ENCODE measurements at places on chromosomes 11 and 22.

DNA sequence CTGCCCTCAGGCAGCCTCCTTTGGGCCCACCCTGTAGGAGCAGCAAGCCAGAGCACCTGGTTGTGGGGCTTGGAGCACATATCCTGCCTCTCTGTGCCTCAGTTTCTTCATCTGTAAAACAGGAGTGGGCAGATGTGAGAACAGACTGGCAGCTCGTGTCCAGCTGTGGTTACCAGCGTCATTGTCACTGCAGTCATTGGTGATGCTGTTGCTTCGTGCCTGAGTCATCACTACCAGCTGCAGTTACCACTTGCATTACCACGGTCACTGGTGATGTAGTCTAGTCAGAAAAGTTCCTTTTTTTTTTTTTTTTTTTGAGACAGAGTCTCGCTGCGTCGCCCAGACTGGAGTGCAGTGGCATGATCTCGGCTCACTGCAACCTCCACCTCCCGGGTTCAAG, 20.4 kb downstream of the RSPH14 start:
- no peak for DNase-seq

- peak; percentile 57 for DNase-seq
Observed at GRCh38 chr11:59551659-59552521, 40.6 kb downstream of the OR4D9 start.

DNA sequence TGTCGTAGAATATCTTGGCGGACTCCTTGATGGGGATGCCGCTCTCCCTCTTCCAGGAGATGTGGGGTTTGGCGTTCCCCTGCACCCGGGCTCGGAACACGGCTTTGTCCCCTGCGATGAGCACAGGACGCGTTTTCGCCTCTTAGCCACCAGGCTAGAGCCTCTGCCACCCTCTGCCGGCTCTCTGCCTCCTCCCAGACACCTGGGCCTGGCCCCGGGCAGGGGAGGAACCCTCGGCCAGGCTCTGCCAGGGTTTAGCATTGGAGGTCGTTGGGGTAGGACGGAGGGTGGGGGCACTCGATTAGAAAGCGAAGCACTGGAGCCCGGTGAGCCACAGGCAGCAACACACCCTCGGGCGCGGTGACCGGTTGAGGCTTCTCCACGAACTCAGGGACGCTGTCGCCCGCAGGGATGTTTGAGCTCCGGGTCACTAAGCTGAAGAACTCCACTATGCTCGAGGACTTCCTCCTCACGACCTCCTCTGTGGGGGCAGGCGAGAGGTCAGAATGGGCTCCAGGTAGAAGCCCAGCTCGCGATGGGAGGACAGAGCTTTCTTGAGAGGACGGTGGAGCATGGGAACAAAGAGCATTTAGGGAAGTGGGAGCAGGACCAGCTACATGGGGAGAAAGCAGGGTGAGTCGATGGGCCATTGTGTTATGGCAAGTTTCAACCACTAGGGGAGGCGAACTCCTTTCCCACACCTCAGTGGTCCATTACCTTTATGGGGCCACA, 4.3 kb downstream of the IGSF22 start:
- DNase-seq, result peak; percentile 79

DNA sequence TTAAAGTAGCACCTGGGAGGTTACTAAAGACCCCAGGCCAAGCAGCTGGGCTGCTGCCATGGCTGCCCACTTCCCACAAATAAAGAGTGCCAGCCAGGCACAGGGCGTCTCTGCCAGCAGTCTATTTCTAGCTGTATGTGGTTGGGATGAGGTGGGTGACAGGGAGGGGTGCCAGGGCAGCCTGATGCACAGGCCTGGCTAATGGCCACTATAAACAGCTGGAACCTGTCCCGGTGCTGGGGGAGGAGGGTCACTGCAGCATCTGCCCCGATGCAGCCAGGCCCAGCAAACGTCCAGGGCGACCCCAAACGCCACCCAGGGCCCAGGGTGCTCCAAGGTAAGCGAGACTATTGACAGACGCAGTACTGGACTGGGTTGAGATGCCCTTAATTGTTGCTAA, 37.4 kb downstream of the SCUBE1 start:
- no peak for DNase-seq

DNA sequence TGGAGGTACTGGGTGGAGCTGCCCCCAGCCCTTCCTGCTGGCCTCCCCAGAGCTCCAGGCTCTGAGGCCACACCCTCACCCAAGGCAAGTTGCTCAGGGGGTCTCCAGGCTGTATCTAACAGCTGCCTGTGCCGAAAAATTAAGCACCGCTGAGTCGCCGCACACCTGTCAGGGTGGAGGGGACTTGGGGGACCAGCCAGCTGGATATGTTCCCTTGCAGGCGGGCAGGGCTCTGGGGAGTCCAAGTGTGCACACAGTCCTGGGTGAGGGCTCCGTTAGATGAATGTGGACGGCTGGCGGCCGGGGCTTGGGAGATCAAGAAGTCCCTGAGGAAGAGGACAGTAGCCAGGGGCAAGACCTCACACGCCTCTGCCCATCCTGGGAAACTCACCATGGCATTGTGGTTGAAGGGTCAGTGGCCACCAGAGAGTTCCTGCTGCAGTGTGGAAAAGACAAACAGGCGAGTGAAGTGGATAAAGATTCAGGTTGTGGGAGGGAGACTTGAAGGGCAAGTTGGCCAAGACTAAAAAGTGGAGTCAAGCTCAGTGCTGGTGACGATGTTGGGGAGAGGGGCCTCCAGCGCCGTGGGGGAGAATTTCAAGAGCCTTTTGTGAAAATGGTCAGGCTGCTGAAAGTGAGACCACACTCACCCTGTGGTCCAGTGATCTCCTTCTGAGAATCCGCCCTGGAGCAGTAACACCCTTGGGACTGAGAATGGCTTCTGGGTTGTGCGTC, 69.6 kb downstream of the CDKN1C start:
- DNase-seq, result no peak

- DNase-seq, result no peak
Observed at GRCh38 chr11:35825386-35825785, 118.5 kb upstream of the LDLRAD3 start.

GRCh38 chr11:28964811-28965210, 856.6 kb downstream of the METTL15 start:
- no peak for DNase-seq

GRCh38 chr22:28188178-28188879, 269.3 kb upstream of the PITPNB start:
- no peak for DNase-seq

GRCh38 chr11:132551016-132551415, 981.3 kb downstream of the OPCML start:
- no peak for DNase-seq

GRCh38 chr22:32801537-32802236, at the start of gene TIMP3:
TIMP3 (plus strand) TSS chr22:32801705; CDS start chr22:32802002, 297 bp downstream.
- no peak for DNase-seq

- DNase-seq, result no peak
Observed at GRCh38 chr22:24951942-24952836, at the start of gene KIAA1671. KIAA1671 (plus strand) TSS chr22:24952716; CDS start chr22:25028000, 75,284 bp downstream.

- no peak for DNase-seq
Observed at GRCh38 chr22:45518580-45518991, 15.9 kb downstream of the FBLN1 start.

- DNase-seq, result no peak
Observed at GRCh38 chr11:111734101-111734953, 31.9 kb downstream of the PPP2R1B start.

DNA sequence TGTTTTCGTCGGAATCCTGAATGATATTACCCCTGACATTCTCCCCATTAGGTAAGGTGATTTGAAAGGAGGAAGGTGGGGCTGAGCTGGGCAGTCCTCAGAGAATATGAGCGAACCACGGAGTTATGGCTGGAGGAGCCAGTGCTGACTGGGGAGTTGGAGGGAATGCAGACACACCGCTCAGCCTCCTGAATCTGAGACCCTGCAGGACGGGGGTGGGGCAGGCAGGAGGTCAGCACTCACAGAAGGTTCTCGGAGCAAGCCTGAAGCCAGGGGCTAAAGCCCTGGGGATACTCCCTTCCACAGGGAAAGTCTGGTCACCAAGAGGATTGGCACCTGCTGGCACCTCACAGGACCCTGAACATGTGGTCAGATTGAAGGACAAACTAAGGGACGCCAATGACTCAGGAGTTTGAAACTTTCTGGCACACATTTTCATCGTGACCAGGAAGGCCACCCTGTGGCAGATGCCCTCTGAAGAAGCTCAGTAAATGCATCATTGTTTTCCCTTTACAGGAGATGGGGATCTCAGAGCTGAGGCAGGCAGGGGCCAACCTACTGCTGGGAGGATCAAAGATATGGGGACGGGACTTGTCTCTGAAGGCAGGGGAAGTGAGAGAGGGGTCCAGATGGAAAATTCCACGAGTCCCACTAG, 26.9 kb upstream of the FCHSD2 start:
- no peak for DNase-seq

- peak; percentile 4 for DNase-seq
Observed at GRCh38 chr11:19435306-19435989, 194.7 kb upstream of the E2F8 start.

DNA sequence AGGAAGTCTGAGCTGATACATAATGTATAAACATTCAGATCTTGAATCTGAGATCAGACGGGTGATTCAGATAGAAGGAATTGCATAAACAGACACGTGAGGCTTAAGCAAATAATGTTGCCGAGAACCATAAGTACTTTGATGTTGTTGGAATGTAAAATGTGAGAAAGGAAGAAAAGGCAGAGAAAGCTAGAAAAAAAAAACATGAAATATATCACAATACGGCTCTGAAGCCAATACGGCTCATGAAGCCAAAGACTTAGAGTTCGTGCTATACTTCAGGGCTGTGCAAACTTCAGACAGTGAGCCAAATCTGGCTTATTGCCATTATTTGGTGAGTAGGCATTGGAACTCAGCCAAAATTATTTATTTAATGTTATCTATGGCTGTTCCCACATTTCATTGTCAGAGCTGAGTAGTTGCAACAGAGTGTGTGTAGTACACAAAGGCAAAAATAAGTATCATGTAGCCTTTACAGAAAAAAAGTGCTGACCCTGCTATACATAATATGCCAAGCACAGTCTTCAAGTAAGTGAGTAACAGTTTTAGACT, 673.3 kb downstream of the CNTN5 start:
- DNase-seq, result no peak

- DNase-seq, result peak; percentile 21
Observed at GRCh38 chr11:79352349-79352703, 88.5 kb downstream of the TENM4 start.

- no peak for DNase-seq
Observed at GRCh38 chr22:27088026-27088425, 430.6 kb downstream of the MIAT start.

GRCh38 chr11:76250520-76251225, 44.4 kb upstream of the WNT11 start:
- DNase-seq, result peak; percentile 48

DNA sequence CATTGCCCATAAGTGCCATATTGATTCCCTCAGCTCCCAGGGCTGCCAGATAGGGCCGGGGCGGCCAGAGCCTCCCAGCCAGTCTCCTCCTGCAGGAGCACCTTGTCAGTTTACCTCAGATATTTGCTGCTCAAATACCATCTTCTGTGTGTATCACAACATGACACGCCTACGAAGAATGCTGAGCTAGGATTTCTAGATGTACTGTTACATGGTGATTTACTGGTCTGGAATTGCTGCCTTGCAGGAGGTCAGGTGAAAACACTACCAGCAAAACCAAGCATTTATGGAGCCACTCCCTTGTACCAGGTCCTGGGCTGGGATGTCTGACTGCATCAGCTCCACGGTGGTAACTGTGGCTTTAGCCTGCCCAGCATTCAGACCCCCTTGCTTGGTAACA, 11.8 kb downstream of the MICAL3 start:
- DNase-seq, result peak; percentile 16

DNA sequence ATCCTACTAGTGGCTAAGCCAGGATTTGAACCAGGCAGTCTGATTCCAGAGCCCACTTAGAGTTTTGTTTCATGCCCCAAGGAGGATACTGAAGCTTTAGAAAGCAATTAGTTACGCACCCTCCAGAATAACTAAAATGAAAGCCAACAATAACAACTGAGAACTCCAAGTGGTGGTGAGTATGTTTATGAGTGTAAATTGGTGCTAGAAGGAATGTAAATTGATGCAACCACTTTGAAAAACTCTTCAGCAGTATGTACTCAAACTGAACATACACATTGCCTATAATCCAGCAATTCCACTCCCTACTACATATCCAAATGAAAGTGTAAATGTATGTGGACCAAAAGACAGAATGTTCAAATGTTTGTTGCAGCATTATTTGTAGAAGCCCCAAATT, 6.7 kb upstream of the ARL14EP start:
- DNase-seq, result no peak

DNA sequence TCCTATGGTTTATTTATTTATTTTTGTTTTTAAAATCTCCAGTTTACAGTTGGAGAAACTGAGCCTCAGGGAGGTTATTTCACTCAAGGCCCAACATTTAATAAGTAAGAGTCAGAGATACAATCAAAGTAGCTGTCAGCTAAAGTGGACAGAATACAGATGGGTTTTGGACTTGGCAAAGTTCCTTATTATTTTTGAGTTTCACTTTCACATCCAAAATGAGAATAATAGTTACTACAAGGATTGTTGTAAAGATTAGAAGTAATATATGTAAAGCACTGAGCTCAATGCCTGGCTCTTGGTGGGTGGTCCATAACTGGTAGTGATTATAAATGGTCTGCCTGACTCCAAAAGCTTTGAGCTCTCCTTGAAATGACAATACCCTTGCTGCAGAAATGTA, 87.5 kb upstream of the SESN3 start:
- DNase-seq, result no peak

DNA sequence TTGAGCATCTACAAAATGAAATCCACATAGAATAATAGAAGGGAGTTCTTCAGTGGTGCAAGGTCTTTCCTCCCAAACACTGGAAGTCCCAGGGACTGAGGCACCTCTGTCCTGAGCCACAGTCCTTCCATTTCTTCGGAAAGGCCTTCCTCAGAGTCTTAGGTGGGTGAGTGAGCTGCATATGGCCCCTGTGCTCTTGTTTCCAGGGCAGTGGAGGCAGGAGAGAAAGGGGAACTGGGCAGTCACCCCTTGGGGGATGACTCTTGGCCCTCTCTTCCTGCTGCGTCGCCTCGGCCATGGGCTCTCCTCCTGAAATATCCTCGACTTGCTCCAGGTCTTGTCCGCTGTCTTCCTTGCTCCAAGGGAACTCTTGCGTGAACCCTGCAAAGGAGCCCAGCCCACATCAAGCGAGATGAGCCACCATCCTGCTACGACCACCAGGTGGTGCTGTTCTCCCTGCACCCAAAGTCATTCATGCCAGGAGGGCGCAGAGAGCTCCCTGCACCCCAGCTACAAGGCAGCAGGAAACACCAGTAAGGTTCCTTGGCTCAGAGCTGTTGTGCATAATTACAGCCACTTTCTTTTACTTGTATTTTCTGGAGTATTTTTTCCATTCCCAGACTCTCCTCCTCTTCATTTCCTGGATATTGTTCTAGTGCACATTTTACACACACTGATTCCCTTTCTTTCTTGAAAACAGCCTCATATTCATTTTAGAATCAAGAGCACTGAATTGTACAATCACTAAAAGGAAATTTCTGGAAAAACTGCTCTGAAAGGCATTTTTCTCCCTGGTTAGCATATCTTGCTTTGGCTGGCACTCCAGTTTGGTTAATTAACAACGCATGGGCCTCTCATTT, 397.8 kb downstream of the OPCML start:
- peak; percentile 70 for DNase-seq
